ENCODE measurements at places on chromosomes 1 and 21.

GRCh38 chr1:91842056-91842455 lies 43.9 kb downstream of the TGFBR3 start:
- DNase-seq: no peak

DNA sequence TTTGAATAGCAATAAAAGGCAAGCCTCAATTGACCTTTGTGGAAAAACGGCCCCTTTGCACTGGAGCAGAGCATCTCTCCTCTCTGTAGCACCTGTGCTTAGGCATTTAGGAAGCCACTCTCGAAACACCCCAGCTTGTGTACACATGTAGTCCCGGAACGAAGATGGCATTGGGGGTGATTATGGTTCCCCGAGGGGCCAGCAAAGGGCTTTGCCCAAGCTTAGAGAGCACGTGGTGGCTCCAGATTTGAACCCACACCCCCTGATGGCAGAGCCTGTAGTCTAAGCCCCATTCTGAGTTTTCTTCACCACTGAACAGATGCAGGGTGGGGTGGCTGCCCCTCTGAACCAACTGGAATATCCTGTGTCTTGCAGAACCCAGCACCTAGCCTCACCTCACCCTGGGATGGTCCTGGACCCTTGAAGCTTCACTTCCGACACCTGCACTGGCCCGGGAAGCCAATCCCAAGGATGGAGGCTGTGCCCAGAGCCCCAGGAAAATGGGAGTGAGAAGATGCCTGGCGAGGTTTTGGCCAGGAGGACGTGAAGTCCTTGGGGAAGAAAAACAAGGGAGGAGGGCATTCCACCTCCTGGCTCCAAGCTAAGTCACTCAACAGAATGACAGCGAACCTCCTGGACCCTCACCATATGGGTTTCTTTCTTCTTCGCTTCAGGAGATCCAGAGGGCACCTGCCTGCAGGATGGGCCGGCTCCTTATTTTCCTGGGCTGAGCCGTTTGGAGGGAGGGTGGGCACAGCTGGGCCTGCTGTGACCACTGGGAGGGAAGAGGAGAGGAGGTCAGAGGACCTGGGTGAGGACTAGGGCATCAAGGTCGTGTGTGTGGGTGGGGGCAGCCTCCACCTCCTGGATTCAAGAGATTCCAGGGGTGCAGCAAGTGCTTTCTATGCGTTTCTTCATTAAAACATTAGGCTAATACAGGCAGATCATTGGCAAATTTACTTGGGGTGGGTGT lies 37.7 kb downstream of the IGFN1 start:
- no peak for DNase-seq

DNA sequence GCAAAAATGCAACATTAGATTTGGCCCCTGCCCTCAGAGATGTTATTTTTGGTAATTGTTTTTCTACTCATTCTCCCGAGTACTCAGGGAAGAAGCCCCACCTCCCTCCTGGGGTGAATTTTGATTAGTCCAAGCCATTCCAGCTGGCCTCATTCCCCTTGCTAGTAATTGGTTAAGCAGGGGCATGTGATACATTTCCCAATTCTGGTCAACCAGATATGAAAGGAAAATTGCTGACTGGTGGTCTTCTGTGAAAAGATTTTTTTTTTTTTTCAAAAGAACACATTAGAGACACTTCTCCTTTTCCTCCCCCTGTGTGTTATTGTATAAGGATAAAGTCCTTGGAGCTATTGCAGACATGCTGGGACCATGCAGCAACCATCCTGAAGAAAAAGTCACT lies 71.1 kb upstream of the AKT3 start:
- DNase-seq: no peak

DNA sequence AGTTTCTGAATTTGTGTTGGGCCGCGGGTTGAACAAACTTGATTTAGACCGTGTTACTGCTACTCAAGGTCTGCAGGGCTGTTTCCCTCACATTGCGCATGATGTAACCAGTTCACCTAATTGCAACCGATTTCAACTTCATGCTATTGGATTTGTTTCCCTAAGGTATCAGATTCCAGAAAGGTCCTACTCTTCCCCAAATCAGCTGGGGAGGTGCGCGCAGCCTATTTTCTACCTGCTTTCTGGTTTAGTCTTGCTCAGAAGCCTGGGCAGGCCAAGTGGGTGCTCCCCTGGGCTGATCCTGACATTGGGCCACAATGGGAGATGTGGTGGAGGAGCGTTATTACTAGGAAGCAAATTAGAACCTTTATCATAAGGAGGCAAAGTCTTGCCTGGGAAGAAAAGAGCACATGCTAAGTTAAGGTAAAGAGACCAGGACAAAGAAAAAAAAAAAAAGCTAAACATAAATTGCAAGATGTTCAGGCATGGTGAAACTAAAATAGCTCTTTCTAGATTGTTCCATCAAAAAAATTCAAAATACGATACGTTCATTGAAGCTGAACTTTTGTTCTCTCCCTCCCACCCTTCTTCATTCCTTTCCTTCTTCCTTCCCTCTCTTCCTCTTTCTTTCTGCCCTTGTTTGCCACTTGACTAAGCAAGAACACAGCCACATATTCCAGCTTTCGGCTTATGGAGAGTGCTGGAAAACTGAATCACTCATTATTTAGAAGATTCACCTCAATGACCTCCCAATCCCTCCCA lies 28.8 kb upstream of the TARBP1 start:
- no peak for DNase-seq

DNA sequence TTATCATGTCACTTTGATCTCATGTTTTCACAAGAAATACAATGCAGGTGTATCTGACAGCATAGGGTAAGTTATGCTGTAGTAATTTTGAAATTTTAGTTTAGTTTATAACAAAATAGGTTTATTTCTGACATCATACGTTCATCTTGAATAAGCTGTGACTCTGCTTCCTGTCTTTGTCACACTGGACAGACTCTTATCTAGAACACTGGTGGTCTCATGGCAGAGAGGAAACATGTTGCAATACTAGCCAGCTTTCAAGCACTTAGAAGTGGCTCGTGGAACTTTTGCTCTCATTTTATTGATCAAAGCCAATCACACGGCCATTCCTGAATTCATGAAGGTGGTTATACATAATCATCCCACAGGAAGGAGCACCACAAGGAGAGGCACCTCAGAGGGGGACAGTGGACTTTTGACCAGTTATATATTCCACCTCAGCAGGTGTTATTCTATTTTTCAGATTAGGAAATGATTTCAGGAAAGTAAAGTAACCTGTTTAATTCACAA lies 46.5 kb downstream of the CYP2J2 start:
- DNase-seq: no peak

DNA sequence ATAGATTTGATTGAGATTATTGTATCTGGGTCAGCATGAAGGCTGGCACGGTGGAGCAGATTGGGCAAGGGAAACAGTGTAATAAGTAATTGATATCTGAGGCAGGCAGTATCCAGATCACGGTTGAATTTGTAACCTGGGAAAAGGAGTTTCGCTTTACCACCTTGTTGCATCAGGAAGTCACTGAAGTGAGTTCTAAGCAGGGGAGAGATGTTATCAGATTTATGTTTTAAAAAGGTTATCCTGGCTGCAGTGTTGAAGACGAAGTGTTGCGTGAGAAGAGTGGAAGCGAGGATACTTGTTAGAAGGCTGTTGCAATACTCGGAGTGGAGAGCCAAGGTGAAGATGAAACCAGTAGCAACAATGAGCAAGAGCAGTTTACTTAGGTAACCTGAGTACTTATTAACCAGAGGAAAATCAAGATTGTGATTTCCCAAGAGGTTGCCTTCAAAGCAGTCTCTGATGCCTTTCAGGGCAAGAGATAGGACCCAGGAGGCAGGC lies 77.8 kb downstream of the LHX9 start:
- no peak for DNase-seq

DNA sequence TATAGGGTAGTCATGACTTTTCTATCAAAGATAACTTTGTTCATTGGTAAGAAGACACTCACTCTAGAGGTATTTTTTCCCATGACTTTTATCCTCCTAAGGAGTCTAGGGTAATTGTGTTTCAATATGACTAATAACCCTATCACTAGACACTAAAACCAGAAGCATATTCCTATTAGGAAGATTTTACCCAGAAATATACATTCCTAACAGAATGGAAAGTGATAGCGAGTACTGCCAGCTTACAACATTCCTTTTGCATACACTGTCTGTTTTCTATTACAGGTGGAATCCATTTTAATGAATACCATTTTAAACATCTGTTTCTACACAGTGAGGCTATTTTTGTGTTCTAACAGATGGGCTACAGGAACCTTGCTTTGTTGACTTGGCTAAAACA lies 31.4 kb upstream of the C1orf185 start:
- DNase-seq: no peak

DNA sequence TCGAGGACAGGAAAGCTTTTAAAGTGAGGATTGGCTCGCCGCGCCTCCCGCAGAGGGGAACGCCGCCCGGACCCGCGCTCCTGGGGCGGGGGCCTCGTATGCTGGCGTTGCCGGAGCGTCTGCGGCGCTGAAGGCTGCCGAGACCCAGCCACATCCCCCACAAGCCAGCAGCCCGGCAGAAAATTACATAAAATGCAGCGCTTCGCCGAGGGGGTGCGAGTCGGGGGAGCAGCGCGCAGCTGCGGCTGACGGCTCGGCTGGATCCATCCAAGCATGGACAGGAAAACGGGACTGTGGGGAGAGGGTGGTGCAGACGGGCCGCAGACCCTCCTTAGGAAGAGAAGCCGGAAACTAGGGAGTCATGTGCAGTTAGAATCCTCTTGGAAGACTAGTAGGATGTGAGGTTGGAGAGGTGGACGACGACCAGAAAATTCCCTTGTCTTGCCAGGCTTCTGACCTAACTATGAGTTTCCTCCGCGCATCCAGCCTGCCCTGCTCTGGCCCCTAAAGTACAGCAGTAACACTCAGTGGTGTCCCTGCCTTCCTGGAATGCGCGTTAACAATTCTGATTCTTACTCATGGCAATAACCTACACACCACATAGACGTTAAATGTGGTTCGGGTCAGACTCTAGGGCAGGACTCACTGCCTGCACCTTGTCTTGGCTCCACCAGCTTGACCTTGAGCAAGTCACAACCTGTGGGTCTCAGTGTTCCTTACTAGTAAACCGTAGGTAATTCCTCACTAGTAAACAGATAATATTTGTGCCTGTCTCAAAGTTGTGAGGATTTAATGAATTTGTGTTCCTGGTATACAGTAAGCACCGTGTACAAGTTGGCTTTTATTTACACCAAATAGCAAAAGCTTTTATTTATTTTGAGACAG lies 953 bp upstream of the BRWD1 start:
- peak; percentile 4 for DNase-seq

DNA sequence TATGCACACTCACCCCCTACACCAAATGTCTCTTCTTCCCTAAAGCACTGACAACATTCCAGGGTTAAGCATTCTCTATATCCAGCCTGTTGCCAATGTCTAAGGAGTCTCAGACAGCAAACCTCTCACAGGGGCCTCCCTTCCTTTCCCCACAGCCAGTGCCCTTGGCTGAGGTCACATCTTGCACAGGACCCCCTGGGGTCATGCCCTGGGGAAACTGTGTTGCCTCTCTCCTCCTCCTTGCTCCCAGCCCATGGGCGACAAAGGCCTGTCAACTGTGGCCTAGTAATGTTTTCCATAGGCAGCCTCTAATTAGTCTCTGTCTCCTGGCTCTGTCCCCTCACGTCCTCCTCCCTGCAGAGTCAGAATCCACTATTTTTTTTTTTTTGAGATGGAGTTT lies 54.6 kb downstream of the NENF start:
- no peak for DNase-seq

DNA sequence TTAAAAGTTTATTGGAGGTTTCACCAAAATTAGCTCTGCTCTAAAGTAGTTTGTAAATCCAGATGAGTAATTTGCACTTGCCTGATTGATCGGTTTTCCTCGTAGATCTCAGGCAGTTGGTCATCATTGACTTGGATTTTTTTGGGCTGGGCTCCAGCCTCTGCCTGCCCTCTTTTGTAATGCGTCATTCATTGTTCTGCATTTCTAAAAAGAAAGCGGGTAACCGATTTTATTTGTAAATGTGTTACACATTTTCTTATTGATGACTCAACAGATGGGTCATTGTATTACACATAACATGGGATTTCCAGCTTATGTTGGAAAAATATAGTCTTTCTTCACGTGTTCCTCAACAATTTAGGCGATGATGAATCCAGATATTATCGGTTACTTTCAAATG lies 5.5 kb downstream of the ETS2 start:
- no peak for DNase-seq

- DNase-seq: no peak
These were observed 2.4 kb downstream of the DRAXIN start for GRCh38 chr1:11693917-11694316.

GRCh38 chr21:37226041-37226920 lies 40.9 kb downstream of the VPS26C start:
- DNase-seq: no peak

DNA sequence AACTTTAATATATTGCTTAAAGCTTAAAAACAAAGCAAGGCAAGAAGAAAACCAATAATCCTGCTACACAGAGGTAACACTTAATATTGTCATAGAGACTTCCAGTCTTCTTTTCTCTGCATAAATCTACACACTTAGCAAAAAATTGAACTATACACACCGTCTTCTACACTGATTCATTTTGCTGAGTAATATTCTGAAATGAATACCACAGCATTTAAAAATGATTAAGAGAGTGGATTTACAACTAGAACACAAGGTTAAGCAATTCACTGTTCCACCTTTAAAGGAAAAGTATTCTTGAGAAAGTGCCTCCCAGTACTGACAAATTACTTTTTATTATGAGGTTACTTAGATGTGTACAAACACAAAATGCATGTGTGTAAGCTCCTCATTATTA lies 22.2 kb upstream of the ITPKB start:
- DNase-seq: no peak

GRCh38 chr1:45586769-45587168 lies 2.9 kb downstream of the NASP start:
- no peak for DNase-seq

DNA sequence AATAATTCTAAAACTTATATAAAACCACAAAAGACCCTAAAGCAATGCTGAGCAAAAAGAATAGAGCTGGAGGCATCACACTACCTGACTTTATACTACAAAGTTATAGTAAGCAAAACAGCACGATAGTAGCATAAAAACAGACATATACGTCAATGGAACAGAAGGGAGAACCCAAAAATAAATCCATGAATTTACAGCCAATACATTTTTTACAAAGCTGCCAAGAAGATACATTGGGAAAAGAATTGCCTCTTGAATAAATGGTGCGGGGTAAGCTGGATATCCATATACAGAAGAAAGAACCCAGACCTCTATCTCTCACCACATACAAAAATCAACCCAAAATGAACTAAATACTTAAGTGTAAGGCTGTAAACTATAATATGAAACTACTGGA lies 51.3 kb upstream of the KRTAP11-1 start:
- no peak for DNase-seq

DNA sequence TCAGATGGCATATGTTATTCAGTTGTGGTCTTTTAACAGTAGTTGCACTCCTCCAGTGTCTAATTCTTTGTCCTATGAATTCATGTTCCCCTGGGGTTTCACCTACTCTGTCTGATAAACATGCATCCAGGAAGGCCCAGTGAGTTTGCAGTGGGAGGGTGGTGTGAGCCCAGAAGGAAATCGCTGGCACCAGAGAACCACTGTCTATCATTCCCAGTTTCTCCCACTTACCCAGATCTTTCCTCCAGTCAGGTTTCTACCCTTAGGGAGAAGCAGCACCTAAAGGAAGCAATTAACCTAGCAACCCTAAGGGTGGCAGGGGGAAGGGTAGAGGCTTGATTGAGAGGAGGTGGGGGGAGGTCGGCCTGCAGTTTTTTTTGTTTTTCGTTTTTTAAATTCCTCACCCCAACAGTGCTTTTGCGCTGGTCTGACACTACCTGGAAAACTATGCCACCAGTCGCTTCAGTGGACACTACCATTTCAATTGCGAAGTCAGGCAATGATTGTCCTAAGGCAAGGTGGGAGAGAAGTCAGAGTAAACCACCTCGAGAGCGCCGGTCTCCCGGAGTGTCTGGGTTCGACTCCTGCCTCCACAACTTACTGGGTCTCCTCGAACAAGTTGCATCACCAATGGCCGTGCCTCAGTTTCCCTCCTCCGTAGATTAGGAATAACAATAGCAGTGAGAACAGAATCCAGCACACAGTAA lies 766 bp upstream of the SLC44A3 start:
- no peak for DNase-seq

All from stimulated activated CD8-positive, alpha-beta memory T cell treated with anti-CD3 and anti-CD28 coated beads, Interleukin-15, amount 100 ng/mL, for 4 hours (primary cell).